ENCODE measurements at places on chromosomes 12 and 14.
A peak's percentile ranks its signal among the peaks of the same experiment; 100 is the strongest.

- DNase-seq: no peak
These were observed 311.0 kb downstream of the GRIN2B start for GRCh38 chr12:13670285-13670866.

- no peak for DNase-seq
These were observed 30.6 kb downstream of the RESF1 start for GRCh38 chr12:31989571-31990362.

- DNase-seq: no peak
These were observed 1.3 kb downstream of the FGD6 start for GRCh38 chr12:95215949-95216348.

- DNase-seq: no peak
These were observed 210.1 kb downstream of the SLC41A2 start for GRCh38 chr12:104747955-104748354.

GRCh38 chr14:68631394-68632053, 161.3 kb downstream of the ZFP36L1 start:
- no peak for DNase-seq

DNA sequence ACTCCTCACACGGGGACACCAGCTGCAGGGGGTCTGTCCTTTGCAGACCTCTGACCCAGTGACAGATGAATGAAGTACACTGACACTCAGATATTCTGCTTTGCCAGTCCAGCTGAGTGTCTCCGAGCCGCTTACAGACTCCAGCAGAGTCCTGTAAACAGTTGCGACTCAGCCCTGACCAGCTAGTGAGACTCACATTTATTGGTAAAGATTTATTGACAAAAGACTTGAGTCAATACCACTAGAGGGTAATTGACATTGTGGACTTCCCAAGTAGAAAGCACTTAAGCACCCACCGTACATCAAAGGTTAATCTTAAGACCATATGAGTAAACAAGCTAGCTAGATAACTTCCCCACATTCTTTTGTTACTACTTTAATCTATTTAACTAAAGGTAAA, 9.8 kb upstream of the FKBP4 start:
- DNase-seq: no peak

- no peak for DNase-seq
These were observed 47.1 kb upstream of the CDKN3 start for GRCh38 chr14:54349713-54350112.

- DNase-seq: peak; percentile 97
These were observed at the start of gene PIP4P1 for GRCh38 chr14:20461225-20462141. TSS of gene PIP4P1 (minus strand) at chr14:20461434. CDS start at chr14:20461325, 109 bp downstream.
